ENCODE measurements at places on chromosomes 1 and 21. TPM values are rescaled to one million over a fixed set of nuclear protein-coding genes. Genes with fewer than 3 reads are reported as not detected.

The KRTAP19-3 gene
- not detected for total RNA-seq

The PEX10 gene
- total RNA-seq, result 26.1 TPM

The NR5A2 gene
- 12.7 TPM for total RNA-seq

The SYPL2 gene
- 8.1 TPM for total RNA-seq

The BSND gene
- total RNA-seq, result not detected

The BGLAP gene
- 19.1 TPM for total RNA-seq

The ADCY10 gene
- total RNA-seq, result 1.9 TPM

The NBPF19 gene
- total RNA-seq, result 2.3 TPM

The NCAM2 gene
- total RNA-seq, result 7.2 TPM

The ALX3 gene
- total RNA-seq, result not detected

The UBE2J2 gene
- 25.2 TPM for total RNA-seq

The OR2T6 gene
- total RNA-seq, result not detected

The CCDC27 gene
- not detected for total RNA-seq

The CLCNKB gene
- not detected for total RNA-seq

The RRP1 gene
- total RNA-seq, result 52.0 TPM

The AQP10 gene
- not detected for total RNA-seq

The CLCA1 gene
- not detected for total RNA-seq

The TFF3 gene
- not detected for total RNA-seq

The RNU1-2 gene
- under 0.01 TPM for total RNA-seq

The MAP3K7CL gene
- total RNA-seq, result 6.9 TPM

The KRTAP13-2 gene
- total RNA-seq, result not detected

The FCRL1 gene
- total RNA-seq, result not detected

The NUF2 gene
- total RNA-seq, result not detected

The PLEKHN1 gene
- not detected for total RNA-seq

The SGIP1 gene
- 1.6 TPM for total RNA-seq

The GJC2 gene
- total RNA-seq, result 5.4 TPM

The LGR6 gene
- total RNA-seq, result 26.0 TPM

The KAZN gene
- 58.5 TPM for total RNA-seq

The TINAGL1 gene
- 1,807 TPM for total RNA-seq

The NEXN gene
- 38.2 TPM for total RNA-seq

The IFNLR1 gene
- total RNA-seq, result 0.32 TPM

The VWA1 gene
- total RNA-seq, result 79.0 TPM

The DISC1 gene
- total RNA-seq, result 16.0 TPM

The TIAM1 gene
- 2.7 TPM for total RNA-seq

The CAMSAP2 gene
- total RNA-seq, result 22.4 TPM

The ANKRD45 gene
- total RNA-seq, result not detected

The MSH4 gene
- total RNA-seq, result not detected

The RSRP1 gene
- 126 TPM for total RNA-seq

The NKAIN1 gene
- total RNA-seq, result not detected

The AIRE gene
- 0.75 TPM for total RNA-seq

The TMEM52 gene
- total RNA-seq, result not detected

The HCRTR1 gene
- not detected for total RNA-seq

The HSPB7 gene
- total RNA-seq, result 191 TPM

The TMEM269 gene
- total RNA-seq, result not detected

The SLC44A5 gene
- not detected for total RNA-seq

The PCP4L1 gene
- total RNA-seq, result not detected

Data from ascending aorta (tissue), 2 donors.